ENCODE measurements at places on chromosomes 7 and 10. TPM values are rescaled to one million over a fixed set of nuclear protein-coding genes. Genes with fewer than 3 reads are reported as not detected.

Gene ENKUR
- total RNA-seq, result not detected

Gene GLI3
- 24.6 TPM for total RNA-seq

Gene FAM25A
- total RNA-seq, result 40.0 TPM

Gene ARHGAP12
- total RNA-seq, result 32.2 TPM

DNA sequence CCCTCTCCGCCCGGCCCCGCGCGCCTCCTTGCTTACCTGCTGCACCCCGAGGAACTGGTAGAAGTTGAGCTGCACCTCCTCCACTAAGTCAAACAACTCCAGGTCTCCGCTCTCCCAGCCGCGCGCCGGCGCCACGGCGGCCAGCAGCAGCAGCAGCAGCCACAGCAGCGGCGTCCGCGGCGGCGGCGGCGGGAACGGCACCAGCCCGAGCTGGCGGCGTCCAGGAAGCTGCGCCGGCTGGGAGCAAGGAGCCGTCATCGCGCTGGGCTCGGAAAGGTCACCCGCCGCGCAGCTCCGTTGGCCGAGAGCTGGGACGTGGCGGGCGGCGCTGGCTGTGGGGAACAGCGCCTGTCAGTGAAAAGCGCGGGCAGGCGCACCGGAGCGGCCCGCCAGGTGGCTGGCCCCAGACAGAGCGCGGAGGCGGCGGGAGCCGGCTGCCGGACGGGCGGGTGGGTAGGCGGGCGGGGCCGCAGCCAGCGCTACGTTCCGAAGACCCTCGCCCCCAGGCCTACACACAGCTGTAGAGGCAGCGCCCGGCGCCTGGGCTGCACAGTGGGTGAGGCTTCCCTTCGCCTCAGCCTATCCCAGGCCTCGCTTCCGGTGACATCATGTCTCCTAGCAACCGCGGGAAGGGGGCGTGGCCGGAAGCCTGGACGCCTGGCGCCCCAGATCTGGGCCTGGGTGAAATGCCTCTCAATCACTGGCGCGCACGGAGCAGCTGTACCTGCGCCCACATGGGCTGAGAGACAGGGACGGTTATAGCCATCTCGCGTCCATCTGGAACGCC is at the start of gene DNAJC1:
DNAJC1 (minus strand) TSS at position 554 of the 787 bp plus-strand sequence; CDS start at position 258, 296 bp downstream.
- H3K27ac ChIP-seq, result peak within 1 kb of the TSS; percentile 93
- peaks cover 23% of the 10 kb centered on the region for H3K4me1 ChIP-seq
- H3K27me3 ChIP-seq, result no peaks in the 10 kb centered on the region
- H3K4me3 ChIP-seq, result peak within 1 kb of the TSS; percentile 85
- peak; percentile 97 for DNase-seq
- H3K36me3 ChIP-seq, result no peaks in the 10 kb centered on the region

DNA sequence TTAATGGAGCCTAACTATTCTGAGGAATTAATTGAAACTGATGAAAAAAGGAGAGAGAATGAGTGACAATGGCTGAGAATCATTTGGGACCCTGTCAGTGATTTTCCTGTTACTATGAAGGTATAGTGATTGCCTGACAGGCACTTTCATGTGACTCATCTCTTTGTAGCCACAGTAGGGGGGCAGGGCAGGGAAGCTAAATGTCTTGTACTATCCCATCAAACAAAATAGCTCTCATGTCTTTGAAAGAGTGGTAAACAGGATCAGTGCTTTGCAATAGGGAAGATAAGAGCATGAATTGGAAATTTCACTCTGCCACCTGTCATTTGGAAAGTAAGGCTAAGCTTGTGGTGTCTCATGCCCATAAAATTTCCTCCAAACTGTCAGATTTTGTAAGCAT is 94.5 kb upstream of the GSDME start:
- H3K27me3 ChIP-seq, result no peaks in the 10 kb centered on the region
- DNase-seq, result no peak
- H3K4me3 ChIP-seq, result no peak overlapping the region
- no peak overlapping the region for H3K27ac ChIP-seq
- H3K4me1 ChIP-seq, result peaks cover 7% of the 10 kb centered on the region

DNA sequence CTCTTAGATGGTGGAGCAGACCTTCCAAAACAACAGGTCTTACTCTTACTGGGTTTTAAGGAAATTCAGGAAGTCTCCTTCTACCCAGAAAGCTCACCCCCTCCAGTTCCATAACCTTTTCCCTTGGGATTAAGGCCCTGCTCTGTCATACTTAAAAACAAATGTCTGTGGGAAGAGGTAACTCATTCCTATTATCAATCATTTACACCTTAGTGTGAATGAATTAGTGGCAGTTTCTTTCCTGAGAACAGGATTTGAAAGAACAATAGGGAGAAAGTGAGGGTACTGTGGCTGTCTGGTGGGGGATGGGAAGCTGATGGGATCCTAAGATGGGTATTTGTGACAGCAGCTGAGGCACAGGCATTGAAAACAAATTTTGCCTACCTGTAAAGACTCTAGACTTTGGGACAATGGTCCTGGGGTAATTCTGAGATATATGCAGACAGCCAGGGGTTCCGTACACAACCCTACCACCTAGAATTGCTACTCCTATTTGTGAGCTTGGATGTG is 22.2 kb upstream of the PDLIM1 start:
- no peak overlapping the region for H3K4me3 ChIP-seq
- DNase-seq, result no peak
- no peaks in the 10 kb centered on the region for H3K27me3 ChIP-seq
- peaks cover 24% of the 10 kb centered on the region for H3K4me1 ChIP-seq

DNA sequence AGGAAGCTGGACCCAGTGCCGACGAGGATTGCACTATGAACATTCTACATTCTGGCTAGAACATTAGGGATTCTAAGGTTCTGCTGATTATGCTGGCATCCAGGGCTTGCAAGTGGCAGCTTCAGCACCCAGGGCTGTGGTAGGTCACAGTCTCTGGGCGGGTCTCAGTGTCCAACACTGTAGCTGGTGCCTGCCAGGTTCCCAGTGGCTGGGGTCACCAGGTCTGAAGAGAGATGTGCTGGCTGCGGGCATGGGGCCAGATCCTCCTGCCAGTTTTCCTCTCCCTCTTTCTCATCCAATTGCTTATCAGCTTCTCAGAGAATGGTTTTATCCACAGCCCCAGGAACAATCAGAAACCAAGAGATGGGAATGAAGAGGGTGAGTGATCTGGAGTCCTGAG is at the start of gene PTTG1IP2:
PTTG1IP2 (plus strand) TSS at position 86 of the 400 bp plus-strand sequence; CDS start at position 234, 148 bp downstream.
- H3K4me3 ChIP-seq, result no peak within 1 kb of the TSS
- H3K4me1 ChIP-seq, result no peaks in the 10 kb centered on the region
- no peak for DNase-seq
- H3K27ac ChIP-seq, result no peak within 1 kb of the TSS
- no peaks in the 10 kb centered on the region for H3K27me3 ChIP-seq
- H3K36me3 ChIP-seq, result no peaks in the 10 kb centered on the region

- H3K4me1 ChIP-seq, result no peaks in the 10 kb centered on the region
- no peaks in the 10 kb centered on the region for H3K36me3 ChIP-seq
- no peak overlapping the region for H3K4me3 ChIP-seq
Observed at GRCh38 chr10:48623607-48624132, 18.8 kb upstream of the ARHGAP22 start.

GRCh38 chr7:49333180-49333881 is 409.0 kb downstream of the CDC14C start:
- DNase-seq, result no peak
- H3K4me3 ChIP-seq, result no peak overlapping the region
- H3K27me3 ChIP-seq, result no peaks in the 10 kb centered on the region
- H3K27ac ChIP-seq, result no peak overlapping the region
- no peaks in the 10 kb centered on the region for H3K36me3 ChIP-seq

- H3K4me1 ChIP-seq, result peaks cover under 1% of the 10 kb centered on the region
- no peaks in the 10 kb centered on the region for H3K27me3 ChIP-seq
- H3K36me3 ChIP-seq, result no peaks in the 10 kb centered on the region
- DNase-seq, result no peak
- H3K4me3 ChIP-seq, result no peak overlapping the region
Observed at GRCh38 chr10:36675458-36675880, 449.9 kb upstream of the ANKRD30A start.

DNA sequence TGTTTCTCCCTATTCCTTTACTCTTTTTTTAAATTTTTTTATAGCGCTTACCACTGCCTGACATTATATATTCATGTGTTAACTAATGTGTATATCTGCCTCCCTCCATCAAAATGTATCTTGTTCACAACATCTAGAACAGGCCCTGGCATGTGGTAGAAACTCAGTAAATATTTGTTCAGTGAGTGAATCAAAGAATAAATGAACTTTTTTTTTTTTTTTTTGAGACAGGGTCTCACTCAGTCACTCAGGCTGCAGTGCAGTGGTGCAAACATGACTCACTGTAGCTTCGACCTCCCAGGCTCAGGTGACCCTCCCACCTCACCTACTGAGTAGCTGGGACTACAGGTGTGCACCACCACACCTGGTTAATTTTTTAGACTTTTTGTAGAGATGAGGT is 7.5 kb upstream of the CALD1 start:
- no peak overlapping the region for H3K4me3 ChIP-seq
- no peaks in the 10 kb centered on the region for H3K27me3 ChIP-seq
- no peak overlapping the region for H3K27ac ChIP-seq
- DNase-seq, result no peak
- H3K36me3 ChIP-seq, result no peaks in the 10 kb centered on the region

Data from vagina (tissue), 2 donors.